Activated effector memory CD4-positive, alpha-beta T cell treated with Interleukin-2 at 50 U/mL for 16 hours (primary cell): ENCODE measurements at places on chromosomes 13 and 19.

DNA sequence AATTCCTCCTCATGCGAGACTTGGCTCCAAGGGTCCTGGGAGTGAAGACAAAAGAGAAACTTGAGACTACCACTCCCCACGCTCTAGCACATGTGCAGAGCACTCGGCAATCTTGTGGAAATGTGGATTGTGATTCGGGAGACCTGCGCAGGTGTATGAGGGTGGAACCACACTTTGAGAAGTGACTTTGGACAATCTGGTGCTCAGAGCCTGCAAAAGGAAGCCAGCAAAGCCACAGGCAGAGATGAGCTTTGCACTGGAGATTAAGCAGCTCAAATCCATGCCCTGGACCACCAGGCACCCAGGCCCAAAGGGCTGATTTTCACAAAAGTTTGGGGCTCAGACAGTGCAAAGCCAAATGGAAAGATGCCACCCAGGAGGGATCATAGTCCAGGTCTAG is 162.5 kb upstream of the TSHZ3 start:
- DNase-seq = no peak

GRCh38 chr19:5993648-5994358 is 15.9 kb upstream of the RANBP3 start:
- no peak for DNase-seq

DNA sequence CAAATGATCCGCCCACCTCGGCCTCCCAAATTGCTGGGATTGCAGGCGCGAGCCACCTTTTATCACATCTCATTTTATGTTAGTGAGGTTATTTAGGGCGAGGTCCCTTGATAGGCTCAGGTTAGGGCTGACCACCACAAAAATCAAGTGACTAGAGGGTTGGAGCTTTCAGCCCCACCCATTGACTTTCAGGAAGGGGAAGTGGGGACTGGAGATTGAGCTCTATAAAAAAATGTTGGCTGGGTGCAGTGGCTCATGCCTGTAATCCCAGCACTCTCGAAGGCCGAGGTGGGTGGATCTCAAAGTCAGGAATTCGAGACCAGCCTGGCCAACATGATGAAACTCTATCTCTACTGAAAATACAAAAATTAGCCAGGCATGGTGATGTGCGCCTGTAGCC is 20.1 kb downstream of the FPR3 start:
- no peak for DNase-seq

DNA sequence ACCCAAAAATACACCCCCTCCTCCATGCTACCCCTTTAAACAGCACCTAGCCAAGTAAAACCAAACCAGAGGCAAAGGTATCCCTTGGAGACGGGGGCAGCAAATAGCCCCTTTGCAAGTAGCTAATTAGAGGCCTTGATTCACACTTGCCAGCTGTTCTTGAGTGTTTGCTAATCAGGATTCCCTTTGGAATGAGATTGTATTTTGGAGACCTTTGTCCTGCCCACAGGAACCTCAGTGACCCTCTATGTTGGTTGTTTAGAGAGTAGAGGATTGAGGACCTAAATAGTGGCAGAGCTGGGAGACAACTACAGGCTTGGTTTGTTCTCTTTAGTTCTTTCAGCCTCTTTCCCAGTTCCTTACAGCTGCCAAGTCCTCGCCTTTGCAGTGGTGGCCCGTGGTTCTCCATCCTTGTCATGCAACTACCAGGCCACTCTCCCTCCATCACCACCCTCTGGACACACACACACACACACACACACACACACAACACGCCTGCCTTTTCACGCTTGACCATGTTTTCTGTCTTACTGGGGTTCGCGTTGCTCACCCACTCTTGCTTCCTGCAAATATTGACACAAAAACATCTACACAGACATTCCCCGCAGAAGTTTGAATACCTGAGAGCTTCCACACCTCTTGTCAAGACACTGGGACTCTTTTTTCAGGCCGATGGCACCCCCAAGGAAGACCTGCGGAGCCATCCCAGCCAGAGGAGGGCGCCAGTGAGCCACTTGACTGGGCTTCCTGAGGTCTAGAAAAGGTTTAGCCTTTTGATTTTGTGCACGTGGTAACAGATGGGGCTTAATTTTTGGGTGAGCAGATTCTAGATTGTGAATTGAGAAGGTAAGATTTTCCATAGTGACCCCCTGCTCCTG is 80.0 kb upstream of the GPR183 start:
- DNase-seq = peak; percentile 72

DNA sequence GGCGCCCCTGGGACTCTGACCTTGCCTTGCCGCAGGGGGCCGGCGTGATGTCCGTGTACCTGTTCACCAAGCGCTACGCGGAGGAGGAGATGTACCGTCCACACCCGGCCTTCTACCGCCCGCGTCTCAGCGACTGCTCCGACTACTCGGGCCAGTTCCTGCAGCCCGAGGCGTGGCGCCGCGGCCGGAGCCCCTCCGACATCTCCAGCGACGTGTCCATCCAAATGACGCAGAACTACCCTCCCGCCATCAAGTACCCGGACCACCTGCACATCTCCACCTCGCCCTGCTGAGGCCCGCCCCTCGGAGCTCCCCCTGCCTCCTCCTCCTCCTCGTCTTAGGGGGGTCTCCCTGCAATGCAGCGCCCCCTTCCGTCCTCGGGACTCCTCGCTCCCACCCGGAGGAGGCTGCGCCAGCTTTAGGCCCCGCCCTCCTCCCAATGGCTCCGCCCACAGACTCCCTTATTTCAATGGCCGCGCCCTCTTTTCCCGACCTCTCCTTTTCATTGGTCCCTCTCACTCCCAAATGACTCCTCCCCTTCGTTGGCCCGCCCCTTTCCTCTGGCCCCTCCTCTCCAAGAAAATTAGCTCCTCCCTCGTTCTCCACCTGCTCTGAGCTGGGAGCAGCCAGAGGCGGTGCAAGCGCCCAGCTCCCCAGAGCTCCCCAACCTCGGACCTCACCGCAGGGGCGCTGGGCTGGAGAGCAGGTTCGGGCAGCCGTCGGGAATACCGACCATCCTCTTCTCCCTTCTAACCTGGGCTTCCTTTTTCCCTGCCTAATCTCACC is 20.5 kb upstream of the CACNG8 start:
- DNase-seq = no peak

DNA sequence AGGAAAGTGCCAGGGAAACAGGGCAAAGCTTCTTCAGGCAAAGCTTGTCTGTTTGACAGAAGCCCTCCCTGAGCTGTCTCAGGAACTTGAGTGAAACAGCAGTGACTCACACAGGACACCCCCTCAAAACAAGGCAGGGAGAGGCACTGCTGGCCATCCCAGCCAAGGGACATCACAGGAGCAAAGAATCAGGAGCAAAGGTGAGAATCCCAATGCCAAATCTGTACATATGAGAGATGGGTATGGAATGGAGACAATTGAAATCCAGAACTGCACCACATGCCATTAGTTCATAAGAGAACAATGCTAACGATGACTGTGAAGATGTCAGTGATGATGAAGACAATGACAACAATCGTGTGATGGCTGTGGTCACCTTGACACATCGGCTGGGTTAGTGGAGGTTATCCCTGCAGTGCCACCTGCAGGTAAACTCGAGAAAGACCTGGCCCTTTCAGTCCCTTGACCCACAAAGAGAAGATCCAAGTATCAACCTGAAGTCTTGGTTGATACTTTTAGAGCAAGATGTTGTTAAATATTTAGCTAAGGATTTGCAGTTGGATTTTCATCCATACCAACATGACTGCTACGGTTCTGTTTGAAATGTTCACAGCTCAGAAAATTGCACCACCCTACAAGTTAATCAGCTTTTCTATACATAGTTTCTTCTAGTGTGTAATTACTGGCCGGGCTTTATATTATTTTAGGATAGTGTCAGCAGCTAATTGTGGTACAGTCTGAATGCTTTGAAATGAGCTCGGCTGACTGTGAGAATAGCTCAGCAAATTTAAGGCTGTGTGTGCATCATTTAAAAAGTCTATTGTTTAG is 42.0 kb upstream of the IPO5 start:
- no peak for DNase-seq

- DNase-seq = no peak
Observed at GRCh38 chr13:26880735-26881134, 120.1 kb upstream of the GPR12 start.

GRCh38 chr13:52156724-52157261 is 2.6 kb downstream of the NEK3 start:
- DNase-seq = no peak

GRCh38 chr19:35812220-35813042 is at the start of gene PRODH2:
PRODH2 (minus strand) TSS chr19:35812845; CDS start chr19:35812805, 40 bp downstream.
- DNase-seq = no peak

DNA sequence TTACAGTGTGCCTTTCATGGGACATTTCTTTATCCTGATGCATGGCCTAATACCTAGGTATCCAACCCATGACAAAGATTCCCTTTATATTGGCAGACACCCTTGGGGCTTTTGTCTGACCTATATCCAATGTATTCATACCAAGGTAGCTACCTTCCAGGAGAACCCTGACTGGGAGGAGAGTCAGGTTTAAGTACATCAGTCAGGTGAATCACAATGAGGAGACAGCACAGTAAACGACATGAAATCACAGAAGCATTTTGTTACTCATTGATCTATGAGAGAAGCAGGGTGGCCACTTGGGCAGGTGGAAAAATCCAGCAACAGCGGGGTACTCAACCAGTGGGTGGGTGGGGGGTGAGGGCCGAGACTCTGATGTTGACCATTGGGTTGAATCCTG is 527.4 kb upstream of the ATXN8OS start:
- DNase-seq = no peak

- DNase-seq = no peak
Observed at GRCh38 chr19:48183356-48183755, 12.9 kb downstream of the ZSWIM9 start.
